NCI-H345 (cell line): ENCODE measurements at places on chromosomes 16 and 17.

- peak; percentile 48 for DNase-seq
Observed at GRCh38 chr17:46044286-46044928, 45.4 kb downstream of the STH start.

DNA sequence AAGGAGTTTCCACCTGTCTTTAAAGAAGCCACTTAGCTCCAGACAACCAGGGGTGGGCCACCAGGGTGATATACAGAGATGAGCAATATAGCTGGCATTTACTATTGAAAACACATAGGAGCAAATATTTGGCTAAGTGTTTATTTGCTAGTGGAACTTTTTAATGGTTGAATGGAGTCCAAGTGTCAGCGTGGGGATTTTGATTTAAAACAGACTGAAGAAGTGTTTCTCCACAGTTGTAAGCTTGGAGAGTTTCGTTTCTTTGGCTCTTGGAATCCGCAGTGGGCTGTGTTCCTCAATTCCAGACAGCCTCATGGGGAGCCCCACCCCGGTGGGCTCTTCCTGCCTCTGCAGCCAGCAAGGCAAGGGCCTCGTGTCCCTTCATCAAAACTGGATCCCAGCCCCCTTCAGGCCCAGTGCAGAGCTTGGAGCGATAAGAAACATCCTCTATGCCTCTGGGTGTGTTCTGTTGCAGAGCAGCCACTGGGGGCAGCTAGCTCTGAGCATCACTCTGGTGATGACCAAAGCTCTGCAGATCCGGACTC lies 36.1 kb downstream of the NOG start:
- DNase-seq: no peak

- DNase-seq: no peak
Observed at GRCh38 chr17:8122924-8123694, 797 bp downstream of the HES7 start.

GRCh38 chr17:70767102-70767701 lies 597.9 kb downstream of the KCNJ2 start:
- peak; percentile 36 for DNase-seq

- DNase-seq: peak; percentile 99
Observed at GRCh38 chr16:30445408-30446202, at the start of gene SEPHS2. Gene SEPHS2, minus strand, starts transcription at chr16:30445874. Its CDS starts 147 bp downstream, at chr16:30445727.

- no peak for DNase-seq
Observed at GRCh38 chr16:80973991-80974390, 32.7 kb downstream of the CMC2 start.

DNA sequence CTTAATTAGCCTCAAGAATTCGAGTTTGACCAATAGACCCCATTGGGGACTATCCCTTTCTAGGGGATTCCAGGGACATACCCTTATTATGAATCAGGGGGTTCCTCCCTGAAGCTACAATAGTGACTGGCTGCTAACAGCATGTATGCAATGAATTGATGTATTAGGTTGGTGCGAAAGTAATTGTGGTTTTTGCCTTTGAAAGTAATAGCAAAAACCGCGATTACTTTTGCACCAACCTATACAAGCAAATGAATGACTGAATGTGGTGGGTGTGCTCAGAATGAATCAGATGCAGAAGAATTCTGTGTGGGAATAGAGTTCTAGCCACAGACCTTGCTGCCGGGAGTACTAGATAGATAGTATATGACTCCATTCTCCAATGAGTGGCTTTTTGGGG lies 76.7 kb downstream of the HLF start:
- DNase-seq: no peak

DNA sequence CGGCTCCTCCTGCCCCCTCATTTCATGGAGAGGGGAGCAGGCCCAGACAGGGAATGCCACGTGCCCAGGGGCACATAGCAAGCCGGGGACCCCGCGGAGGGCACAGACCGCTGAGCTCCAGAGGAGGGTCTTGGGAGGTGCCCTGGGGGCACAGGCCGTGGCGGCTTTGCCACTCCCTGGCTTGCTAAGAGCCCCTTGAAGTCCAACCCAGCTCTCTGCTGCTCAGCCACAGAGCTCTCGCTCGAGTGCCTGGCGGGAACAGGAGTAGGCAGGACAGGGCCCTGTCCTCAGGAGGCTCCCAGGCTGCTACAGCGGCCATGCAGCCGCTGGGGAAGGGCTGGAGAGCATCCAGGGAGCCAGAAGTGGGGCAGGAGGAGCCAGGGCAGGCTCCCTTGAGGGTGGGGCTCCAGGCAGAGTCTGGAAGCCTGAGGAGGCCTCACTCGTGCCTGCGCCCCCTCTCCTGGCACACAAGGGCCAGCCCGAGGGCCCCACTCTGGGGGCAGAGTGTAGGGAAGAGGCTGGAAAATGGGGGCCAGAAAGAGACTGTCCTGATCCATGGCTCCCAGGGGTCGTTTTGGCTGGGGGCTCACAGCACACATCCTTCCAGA lies 4.4 kb upstream of the RAB26 start:
- no peak for DNase-seq

- no peak for DNase-seq
Observed at GRCh38 chr16:58019866-58020538, 5.6 kb upstream of the MMP15 start.

GRCh38 chr17:48575066-48575582 lies 3.0 kb downstream of the HOXB4 start:
- DNase-seq: no peak

- no peak for DNase-seq
Observed at GRCh38 chr17:74637926-74638325, 14.4 kb upstream of the CD300E start.

DNA sequence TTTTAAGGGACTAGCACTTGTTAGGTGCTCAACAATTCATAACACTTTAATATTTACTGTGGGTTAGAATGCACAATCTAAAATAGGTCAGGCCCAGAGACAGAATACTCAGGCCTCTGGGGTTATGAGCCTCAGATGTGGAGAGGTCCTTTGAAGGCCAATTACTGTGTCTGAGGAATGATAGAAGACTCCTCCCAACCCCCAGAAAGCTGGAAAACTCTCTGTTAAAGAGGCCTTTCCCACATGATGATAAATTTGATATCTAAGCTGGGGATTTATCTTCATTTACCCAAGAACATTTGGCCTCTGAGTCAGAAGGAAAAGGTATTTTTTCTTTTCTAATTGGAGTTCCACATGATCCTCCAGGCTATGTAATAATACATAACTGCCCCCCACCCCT lies 41.1 kb upstream of the MMD start:
- DNase-seq: no peak

DNA sequence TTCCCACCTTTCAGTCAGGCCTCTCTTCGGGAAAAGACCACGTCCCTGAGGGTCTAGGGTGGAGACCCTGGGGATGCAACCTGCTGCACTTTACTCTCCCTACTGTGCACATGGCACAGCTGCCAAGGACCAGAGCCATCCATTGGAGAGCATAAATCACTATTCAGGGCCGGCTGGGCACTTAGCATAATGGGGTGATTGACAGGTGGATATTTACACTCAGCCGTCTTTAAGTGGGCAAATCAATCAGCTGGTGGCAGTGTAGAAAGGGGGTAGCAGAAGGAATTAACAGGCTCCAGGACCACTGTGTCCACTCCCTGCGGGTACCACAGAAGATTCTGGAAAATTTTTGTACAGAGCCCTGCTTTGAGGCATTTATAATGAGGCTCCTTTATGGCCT lies 87.3 kb upstream of the IRX6 start:
- no peak for DNase-seq

DNA sequence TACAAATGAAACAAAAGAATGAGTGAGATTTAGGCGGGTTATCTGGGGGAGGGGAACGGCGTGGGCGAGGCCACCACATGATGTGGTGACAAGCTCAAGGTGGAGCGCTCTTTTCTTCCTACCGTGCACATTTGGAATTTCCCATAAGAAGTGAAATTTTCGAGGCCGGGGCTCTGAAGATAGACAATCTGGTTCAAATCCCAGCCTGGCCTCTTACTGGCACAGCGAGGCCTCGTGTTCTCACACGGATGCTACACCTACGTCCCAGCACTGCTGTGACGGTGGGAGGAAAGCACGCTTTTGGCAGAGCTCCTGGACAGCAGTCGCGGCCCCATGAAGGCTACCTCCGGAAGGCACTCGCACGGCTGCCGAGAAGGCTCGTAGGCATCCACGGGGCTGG lies 25.2 kb downstream of the ZDHHC7 start:
- DNase-seq: no peak

- no peak for DNase-seq
Observed at GRCh38 chr16:3356118-3356517, 429 bp downstream of the OR2C1 start.

- peak; percentile 50 for DNase-seq
Observed at GRCh38 chr17:44220213-44221083, 973 bp upstream of the UBTF start.
